ENCODE measurements at places on chromosomes 1 and 21.

DNA sequence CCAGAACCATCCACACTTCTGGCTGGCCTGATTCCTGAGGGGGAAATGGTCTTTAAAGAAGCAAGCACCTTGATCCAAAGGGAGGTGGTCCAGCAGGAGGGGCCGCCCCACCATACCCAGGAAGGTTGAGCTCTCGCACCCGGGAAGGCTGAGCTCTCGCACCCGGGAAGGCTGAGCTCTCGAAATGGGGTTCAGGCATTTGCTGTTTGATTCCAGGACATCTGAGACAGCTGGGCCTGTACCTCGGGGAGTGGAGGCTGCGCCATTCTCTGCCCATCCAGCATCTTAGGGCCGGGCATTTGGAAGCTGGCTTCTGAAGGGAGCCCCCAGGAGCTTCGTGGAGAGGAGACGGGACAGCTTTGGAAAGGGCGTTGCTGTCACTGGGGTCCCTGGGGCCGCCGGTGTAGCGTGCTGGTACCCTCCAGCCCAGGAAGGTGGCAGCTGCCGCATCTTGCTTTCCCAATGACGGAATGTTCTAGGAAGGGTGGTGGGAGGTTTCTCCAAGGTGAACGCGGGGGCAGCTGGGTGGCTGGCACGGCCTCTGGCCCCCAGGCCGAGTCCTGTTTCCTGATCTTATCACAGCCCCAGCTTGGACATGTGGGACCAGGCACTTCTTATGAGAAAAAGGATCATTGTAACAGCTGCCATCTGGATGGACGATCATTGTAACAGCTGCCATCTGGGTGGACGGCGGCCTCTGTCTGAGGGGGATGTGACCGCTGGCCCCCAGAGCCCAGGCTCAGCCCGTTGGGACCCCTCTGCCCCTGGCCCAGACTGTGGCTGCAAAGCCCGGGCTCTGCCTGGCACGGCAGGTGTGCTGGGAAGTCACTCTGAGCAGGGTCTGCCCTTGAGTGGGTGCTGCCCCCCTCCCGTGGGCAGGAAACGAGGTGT, 61.6 kb downstream of the COL18A1 start:
- no peak for DNase-seq

- DNase-seq, result no peak
Measured at GRCh38 chr1:58266242-58266641, 280.3 kb downstream of the OMA1 start.

DNA sequence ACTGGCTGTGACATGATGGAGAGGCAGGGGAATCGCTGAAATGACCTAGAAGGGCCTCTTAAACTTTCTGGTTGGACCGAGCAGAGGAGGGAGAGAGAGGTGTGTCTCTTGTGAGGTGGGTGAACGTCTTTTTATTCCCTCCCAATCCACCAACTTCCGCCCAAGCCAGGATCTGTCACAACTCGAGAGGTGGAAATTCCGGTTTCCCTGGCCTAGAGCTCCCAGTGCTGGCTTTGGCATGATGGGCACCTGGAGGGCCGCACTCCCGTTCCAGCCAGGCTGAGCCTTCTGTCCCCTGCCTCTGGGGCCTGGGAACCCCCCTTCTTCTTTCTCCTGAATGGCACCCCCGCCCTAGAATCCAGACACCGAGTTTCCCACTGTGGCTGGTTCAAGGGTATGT, at the start of gene SEMA4A:
SEMA4A (plus strand) TSS at position 224 of the 400 bp plus-strand sequence. CDS start 994 bp downstream, outside the sequence.
- DNase-seq, result no peak

- no peak for DNase-seq
Measured at GRCh38 chr1:53047737-53048736, 14.0 kb upstream of the PODN start.

DNA sequence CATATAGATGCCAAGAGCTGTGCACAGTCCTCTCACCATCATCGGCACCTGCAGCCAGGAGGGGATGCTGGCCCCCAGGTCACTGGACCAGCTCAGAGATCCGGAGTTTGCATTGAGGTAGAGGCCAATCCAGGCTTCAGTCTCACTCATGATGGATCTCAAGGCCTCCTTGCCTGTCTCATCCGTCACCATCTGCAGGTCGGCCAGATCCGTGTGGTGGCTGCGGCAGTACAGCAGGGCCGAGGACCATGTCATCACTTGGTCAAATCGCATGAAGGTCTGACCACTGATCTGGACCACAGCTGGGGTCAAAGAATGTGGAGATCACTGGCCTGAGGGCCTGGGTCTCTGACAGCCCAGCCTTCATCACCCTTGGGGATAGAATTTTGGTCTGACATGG, 6.6 kb downstream of the CLEC20A start:
- no peak for DNase-seq
